NCI-H2081 treated with DMSO at 0.1 percent for 48 hours (cell line): ENCODE measurements at places on chromosomes 13 and 19.

DNA sequence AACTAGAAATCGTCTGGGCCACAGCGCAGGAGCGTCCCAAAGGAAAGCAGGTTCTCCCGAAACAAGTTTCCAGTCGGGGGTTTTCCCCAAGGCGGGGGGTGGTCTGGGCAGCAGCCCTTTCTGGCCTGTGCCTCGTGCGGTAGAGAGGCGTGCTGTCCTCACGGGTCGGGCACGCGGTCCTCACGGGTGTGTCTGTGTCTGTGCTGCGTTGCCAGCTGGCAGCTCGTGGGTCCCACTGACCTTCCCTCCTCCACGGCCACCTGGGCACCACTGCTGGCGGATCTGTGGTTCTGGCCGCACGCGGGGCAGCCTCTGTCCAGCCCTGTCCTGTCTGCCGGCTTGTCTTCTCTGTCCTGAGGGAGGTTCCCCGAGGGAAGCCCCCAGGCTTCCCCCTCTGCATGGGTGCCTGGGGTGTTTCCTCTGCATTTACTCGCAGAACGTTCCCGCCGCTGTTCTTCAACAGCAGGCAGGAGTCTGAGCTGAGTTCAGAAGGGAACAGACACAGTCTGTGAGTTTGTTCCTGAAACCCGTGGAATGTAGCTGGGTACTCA is 98.2 kb upstream of the MCF2L start:
- no peak for DNase-seq

- no peak for DNase-seq
Measured at GRCh38 chr19:19447536-19448237, 42.2 kb downstream of the GATAD2A start.

GRCh38 chr13:98970330-98970729 is 7.5 kb downstream of the DOCK9 start:
- no peak for DNase-seq

DNA sequence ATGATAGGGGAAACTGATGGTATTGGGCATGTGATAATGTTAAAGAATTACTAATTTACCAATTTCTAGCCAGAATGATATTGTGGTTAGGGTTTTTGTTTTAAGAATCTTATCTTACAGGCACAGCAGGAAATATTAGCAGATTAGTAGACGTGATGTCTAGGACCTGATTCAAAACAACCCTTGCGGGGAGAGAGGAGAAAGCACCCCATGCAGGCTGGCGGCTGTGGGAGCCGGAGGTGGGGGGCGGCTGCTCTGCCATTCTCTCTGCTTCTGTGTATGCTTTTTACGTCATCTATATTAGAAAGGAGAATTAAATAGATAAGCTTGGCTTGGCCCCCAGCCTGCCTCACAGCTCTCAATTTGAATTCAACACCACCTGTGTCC is 41.5 kb downstream of the MLLT1 start:
- no peak for DNase-seq

DNA sequence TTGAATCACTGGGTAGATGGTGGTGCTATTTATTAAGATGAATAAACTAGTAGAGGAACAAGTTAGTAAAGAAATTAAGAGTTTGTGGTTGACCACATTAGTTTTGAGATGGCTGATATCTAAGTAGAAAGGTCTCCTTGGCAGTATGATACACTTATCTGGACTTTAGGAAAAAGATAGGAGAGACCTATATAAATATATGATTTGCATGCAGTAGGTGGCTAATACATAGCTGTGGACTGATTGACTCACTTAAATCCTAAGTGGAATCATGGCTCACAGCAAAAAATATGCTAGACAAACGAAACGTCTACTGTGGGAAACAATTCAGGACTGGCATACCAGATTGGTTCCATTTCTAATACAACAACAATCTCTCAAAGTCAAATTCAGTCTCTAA is 92.0 kb downstream of the CAB39L start:
- no peak for DNase-seq

DNA sequence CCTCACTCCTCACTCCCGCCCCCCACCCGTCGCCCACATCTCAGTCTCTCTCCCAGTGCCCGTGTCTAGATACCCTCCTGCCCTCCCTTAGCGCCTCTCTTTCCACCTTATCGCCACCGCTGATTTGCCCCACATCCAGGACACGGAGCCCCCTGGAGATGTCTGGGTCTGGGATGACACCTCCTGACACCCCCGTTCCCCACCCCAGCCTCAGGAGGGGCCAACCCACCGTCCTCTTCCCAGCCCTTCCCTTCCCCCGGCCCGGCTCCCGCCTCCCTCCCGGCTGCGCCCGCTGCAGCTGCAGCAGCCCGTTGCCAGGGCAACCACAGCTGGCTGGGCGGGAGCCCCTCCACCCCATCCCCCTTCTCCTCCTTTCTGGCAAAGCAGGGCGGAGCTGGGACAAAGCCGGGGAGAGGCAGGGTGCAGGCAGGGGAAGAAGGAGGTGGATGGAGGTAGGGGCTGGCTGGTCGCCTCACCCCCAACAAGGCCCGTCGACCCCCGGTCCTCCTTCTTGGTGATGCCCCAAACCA is 13.5 kb downstream of the DPF1 start:
- no peak for DNase-seq

DNA sequence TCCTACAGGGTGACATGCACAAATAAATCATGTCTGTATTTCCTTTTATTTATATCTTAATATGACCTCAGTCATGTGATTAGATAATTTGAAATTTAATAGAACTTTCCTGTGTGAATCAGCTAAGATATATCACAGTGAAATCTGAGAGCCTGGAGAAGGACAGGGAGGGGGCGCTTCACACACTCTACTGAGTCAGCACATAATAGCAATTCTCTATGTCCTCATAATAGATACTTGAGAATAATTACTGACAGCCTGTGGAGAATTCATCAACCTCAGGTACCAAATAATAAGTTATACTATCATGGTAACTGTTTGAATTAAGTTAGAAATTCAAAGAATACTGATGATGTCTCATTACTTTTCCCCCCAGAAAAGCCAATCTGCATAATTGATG is 98.0 kb upstream of the SLC10A2 start:
- DNase-seq = no peak

DNA sequence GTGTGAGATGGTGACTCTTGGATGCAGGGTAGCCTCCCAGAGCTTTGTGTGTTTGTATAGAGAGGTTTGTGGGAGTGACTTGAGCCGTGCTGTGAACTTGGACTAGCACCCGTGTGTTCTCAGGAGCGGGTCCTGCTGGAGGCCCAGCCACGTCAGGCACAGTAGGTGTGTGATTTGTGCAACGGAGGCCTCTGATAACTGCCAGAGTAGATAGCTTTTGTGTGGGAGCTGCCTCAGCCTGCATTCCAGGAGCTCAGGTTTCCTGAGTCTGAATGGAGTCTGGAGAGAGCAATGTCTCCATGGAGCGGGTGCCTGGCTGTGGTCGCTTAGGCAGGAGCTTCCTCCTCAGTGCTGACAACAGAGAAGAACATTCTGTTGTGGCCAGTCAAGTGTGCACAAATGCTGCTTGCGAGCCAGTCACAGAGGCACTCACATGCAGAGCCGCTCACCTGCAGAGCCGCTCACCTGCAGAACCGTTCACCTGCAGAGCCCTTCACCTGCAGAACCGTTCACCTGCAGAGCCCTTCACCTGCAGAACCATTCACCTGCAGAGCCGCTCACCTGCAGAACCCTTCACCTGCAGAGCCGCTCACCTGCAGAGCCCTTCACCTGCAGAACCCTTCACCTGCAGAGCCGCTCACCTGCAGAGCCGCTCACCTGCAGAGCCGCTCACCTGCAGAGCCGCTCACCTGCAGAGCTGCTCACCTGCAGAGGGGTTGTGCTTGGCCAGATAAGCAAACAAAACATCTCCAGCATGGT is 32.6 kb downstream of the TFDP1 start:
- DNase-seq = no peak

- DNase-seq = no peak
Measured at GRCh38 chr13:20359335-20359734, 127.2 kb upstream of the GJB6 start.

GRCh38 chr13:102018716-102019115 is 383.1 kb downstream of the FGF14 start:
- DNase-seq = no peak

DNA sequence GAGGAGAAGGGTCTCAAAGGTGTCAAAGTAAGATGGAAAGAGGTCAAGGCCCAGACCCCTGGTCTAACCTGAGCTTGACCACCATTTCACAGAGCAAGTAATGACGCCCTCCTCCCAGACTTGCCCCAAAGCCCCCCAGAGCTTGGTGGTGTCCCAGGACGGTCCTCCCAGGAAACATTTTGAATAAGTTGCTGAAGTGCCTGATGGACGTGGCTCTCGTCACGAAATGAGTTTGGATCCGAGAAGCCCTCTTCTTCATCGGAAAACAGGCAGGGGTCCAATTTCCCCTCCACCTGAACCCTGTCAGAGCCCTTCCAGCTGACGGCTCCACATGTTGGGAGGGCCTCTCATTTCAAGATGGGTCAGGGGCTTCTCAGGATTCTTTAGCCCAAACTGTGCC is 54.5 kb upstream of the TPM4 start:
- no peak for DNase-seq

DNA sequence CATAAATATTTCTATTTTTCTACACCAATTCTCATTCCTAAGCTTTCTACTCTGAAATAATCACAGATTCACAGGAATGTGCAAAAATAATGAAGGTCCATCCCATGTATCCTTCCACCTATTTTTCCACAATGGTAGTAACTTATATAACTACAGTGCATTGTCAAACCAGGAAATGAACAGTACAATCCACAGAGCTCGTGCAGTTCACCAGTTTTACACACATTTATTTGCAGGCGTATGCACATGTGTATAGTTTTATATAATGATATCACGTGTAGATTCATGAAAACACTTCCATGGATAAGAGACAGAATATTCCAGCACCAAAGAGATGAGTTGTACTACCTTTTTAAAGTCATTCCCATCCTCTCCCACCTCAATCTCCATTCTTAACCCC is 12.9 kb downstream of the EEF1AKMT1 start:
- no peak for DNase-seq

DNA sequence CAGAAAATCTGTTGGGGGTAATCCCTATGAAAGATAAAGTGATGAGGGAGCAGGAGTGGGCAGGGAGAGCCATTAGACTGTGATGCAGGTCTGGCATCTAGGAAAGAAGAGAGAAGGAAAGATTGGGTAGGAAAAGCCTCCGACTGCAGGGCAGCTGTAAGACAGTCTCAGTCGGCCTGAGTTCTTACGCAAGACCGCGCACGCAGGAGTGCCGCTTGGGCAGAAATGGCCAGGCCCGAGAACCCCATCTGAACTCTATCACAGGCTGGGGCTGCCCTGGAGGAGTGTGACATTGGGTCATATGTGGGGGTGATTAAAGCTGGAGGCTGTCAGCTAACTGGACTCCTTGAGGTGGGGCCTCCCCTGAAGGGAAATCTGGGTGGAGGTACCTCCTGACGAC is 13.9 kb upstream of the FBXL3 start:
- no peak for DNase-seq

DNA sequence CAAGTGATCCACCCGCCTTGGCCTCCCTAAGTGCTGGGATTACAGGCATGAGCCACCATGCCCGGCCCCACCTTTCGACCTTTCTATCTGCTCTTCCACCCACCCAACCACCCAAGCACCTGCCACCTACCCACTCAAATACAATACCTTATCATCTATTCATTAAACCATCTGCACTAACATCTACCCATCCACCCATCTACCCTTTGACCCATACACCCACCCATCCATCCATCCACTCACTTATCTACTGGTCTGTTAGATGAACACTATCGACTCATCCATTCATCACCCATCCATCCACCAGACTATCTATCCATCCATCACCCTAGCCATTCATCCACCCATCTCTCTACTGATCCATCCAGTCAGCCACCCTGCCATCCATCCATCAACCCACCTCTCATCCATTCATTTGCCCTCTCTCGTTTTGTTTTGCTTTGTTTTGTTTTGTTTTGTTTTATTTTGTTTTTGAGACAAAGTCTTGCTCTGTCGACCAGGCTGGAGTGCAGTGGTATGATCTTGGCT is 17.2 kb downstream of the EML2 start:
- DNase-seq = no peak

DNA sequence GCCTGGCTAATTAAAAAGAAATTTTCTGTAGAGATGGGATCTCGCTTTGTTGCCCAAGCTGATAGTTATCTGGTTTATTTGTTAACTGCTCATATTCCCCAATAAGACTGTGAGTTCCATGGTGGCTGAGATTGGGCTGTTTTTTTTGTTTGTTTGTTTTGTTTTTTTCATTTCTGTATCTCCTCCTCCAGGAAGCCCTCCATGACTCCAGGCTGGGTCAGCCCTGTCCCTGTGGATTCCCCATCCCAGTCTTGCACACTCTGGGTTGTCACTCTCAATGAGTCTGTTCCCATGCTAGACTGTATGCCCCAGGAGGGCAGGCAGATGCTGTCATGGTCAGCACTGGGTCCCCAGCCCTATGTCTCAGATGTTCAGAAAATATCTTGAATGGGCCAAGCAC is 2.9 kb downstream of the EML2 start:
- DNase-seq = no peak

GRCh38 chr19:29267701-29268100 is 54.8 kb upstream of the UQCRFS1 start:
- no peak for DNase-seq

GRCh38 chr13:45702869-45703391 is 810 bp downstream of the CBY2 start:
- DNase-seq = no peak

GRCh38 chr13:38707460-38707859 is 20.6 kb downstream of the FREM2 start:
- no peak for DNase-seq

- no peak for DNase-seq
Measured at GRCh38 chr13:99796175-99796819, 175.3 kb downstream of the ZIC5 start.

GRCh38 chr13:104949840-104950740 is 1585.4 kb downstream of the EFNB2 start:
- DNase-seq = no peak

DNA sequence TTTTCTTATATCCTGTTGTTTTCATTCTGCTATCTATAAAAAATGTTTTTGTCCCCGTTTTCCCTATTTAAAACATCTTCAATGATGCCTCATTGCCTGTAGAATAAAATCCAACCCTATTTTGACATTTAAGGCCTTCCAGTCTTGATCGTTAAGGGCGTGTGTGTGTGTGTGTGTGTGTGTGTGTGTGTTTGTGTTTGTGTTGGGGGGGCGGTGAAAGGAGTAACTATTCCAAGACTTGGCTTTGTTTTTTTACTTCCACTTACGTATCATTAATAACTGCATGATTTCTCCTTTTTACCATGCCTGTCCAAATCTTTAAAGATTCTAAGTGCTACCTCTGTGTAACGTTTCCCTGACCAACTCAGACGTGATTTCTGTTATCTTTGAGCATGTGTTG is 784 bp downstream of the PIBF1 start:
- no peak for DNase-seq

DNA sequence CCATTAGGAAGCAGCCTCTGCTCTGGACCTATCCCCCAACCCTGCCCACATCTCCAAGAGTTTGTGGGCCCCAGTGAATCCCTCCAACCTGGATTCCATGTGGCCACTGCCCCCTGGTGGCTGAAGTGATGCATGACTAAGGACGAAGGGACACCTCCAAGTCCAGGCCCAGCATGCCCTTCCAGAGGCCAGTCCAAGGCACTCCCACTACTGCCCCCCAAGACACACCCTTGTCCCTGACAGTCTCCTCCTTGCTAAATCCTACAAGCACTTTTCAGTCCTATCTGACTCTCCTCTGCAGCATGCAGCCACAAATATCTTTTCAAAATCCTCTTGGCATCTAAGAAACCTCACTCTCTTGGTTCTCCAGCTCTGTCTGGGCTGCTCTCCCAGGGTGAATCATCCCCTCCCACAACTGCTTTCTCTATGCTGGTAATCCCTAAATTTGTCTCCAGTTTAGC is 33.0 kb downstream of the DEDD2 start:
- no peak for DNase-seq
